ENCODE measurements at places on chromosomes 2 and 18. TPM values are rescaled to one million over a fixed set of nuclear protein-coding genes. Genes with fewer than 3 reads are reported as not detected.

The CYP1B1 gene
- polyA plus RNA-seq = 29.8 TPM

The MOCOS gene
- 0.76 TPM for polyA plus RNA-seq

The TBR1 gene
- polyA plus RNA-seq = not detected

The VWC2L gene
- polyA plus RNA-seq = 7.7 TPM

The NIF3L1 gene
- polyA plus RNA-seq = 32.5 TPM

The DNER gene
- 359 TPM for polyA plus RNA-seq

The RNPEPL1 gene
- 41.8 TPM for polyA plus RNA-seq

The PGAP1 gene
- 30.6 TPM for polyA plus RNA-seq

The LRRC30 gene
- not detected for polyA plus RNA-seq

The FAM117B gene
- 25.1 TPM for polyA plus RNA-seq

The ACMSD gene
- 1.1 TPM for polyA plus RNA-seq

The ARHGAP25 gene
- 4.3 TPM for polyA plus RNA-seq

The EVA1A gene
- 1.1 TPM for polyA plus RNA-seq

The SERPINB10 gene
- 0.17 TPM for polyA plus RNA-seq

The DTNA gene
- 190 TPM for polyA plus RNA-seq

Data from spinal cord (tissue), 10 donors.